ENCODE measurements at places on chromosomes 2 and 18.

DNA sequence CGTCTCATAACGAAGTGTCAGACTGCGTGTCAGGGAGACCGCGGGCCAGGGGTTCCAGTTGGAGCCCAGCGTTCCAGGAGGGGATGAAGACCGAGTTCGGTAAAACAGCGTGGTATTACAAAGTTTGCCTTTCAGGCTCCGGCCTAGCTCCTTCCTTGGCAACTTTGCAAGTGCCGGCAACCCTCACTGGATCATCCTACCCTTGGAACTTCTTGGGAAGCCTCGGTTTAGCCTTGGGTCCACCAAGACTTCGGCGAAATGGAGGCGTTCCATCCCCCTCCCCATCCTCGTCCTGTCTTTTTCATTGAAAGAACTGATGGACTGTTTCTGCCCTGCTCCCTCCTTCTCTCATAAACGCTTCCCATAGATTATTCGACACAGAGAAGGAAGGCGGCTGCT is 10.4 kb upstream of the SKOR2 start:
- DNase-seq = no peak

- DNase-seq = no peak
Observed at GRCh38 chr2:159044804-159045286, 76.4 kb downstream of the TANC1 start.

DNA sequence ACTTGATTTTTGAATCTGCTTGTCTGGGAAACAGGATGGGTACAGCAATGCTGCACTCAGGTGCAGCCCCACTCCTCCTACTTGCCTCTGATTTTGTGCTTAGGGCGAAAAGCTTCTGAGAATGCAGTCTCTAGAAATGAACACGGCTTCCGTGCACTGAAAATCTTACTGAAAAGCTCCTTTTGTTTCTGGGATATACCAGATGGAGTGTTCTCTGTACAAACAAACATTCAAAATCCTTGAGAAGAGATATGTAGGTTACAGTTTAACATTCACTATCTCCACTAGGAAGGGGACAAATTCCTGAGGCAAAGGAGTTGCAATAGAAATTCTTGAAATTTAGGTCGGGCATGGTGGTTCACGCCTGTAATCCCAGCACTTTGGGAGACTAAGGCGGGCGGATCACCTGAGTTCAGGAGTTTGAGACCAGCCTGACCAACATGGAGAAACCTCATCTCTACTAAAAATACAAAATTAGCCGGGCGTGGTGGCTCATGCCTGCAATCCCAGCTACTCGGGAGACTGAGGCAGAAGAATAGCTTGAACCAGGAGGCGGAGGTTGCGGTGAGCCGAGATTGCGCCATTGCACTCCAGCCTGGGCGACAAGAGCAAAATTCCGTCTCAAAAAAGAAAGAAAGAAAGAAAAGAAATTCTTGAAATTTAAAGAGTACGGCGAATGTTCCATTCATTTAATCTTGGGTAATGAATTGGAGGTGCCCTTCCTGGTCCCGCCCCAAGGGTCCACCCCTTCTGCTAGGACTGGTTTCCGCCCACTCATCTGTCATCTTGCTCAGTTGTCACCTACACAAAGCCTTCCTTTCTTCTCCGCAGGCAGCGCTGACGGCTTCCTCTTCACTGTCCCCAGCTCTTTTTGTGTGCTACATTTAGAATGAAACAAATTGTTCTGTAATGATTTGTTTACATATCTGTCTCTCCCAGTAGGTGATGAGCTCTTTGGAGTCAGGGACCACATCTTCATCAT is 92.4 kb downstream of the SOCS6 start:
- no peak for DNase-seq

DNA sequence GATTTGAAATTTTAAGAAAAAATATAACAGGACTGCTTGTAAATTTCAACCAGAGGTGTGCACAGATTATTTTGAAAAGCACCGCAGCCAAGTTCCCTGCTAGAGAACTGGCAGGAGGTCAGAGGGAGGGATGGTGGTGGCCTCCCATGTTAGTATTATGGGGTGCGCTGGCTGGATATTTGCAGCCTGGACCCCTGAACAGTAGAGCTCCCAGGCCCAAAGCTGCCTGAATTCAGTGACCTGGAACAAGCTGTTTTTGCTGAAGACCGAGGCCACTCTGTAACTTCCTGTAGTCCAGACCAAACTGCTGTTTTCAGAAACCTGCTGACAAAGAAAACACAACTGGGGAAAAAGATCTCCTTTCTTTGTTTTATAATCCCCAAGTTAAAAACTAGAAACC is 314.3 kb downstream of the TNS1 start:
- DNase-seq = no peak

DNA sequence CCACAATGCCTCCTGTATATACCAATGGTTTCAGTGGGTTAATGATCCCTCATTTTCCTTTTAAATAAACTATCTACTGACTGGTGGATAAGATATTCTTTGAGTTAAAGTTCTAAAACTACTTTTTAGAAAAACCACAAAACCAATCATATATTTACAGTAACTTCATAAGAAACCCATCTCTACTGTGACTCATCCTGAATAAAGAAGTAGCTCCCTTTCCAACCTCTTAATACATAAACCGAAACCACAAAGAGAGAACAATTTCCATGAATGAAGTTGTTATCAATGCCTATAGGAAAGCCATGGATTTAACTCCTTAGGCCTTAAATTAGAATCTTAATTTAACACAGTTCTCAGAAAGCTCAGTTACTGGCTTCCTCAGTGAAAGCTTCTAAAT is 227.0 kb upstream of the SMAD7 start:
- no peak for DNase-seq

DNA sequence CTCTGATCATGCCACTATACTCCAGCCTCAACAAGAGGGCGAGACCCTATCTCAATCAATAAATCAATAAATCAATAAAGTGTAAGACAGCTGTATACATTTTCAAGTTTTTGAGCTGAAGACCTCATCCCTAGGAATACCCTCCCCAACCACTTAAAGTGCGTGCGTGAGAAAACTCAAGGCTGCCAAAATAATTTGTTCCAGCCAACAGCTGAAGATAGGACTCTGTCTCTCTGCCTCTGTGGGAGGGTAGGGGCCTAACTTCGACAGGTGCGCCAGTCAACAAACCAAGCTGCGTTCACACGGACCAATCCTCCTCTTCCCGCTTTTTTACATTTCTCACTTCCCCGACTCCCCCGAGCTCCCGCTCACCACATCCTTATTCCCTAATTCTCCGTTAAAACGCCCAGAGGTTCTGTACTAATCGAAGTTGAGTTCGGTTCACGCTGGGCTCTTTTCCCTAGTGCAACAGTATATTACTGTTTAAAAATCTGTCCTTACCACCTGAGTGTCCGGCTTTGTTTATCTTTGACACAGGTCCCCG is 618 bp downstream of the POLR2D start:
- DNase-seq = peak; percentile 44

GRCh38 chr2:64698668-64699444 is 45.1 kb upstream of the SERTAD2 start:
- peak; percentile 88 for DNase-seq
